ENCODE measurements at places on chromosomes 1 and 21.

DNA sequence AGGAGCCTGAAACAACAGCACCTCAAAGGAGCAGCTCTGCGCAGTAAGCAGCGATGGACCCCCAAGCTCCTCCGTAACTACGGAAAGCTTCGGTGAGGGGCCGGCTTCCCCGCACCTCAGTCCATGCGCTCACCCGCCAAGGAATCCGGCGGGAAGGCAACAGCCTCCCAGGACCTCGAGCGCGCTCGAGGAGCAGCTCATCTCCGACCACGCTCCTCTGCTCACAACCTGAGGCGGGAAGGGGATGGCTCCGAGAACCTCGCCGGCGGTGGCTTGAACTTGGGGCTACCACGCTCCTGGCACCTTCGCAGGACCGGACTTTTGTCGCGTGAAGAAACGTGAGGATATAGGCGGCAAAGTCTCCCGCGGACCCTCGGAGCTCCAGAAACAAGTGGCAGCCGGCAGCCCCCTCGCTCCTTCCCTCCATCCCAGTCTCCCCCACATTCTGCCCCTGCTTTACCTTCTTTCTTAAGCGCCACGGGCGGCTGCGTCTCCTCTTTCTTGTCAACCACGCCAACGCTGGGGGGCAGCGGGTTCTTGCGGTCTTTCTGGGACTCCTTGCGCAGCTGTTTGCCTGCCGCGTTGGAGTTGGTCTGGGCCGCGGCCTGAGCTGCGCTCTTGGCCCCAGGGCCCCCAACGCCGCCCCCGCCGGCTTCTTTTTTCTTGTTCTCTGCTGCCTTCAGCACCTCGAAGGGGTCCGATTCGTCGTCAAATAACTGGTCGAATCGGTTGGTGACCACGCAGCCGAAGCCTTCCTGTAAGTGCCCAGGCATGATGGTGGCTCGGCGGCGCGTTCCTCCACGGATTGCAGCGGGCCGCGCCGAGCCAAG is 459 bp downstream of the SERBP1 start:
- DNase-seq, result peak; percentile 14

DNA sequence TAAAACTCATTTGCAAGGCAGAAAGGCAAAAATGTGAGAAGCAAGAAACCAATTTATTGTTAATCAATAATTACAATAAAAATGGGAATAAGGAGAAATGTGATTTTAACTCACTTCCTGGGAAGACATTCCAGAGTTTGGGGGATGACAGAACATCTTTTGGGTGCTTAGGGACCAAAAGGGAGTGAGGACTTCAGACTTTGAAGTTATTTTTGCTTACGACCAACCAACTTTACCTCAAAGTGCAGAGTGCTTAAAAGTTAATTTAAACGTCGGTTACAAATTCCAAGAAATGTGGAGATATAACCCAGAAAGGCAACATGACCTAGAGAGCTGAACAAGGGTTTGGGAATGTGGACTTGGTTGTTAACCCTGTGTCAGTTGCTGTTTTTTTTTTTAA is 234.5 kb upstream of the C1orf105 start:
- DNase-seq, result no peak

GRCh38 chr1:83574791-83575190 is 424.1 kb downstream of the TTLL7 start:
- no peak for DNase-seq

- no peak for DNase-seq
These were observed 34.9 kb upstream of the LYPLAL1 start for GRCh38 chr1:219138747-219139146.

- no peak for DNase-seq
These were observed 179.0 kb downstream of the DSCAM start for GRCh38 chr21:40667967-40668366.

DNA sequence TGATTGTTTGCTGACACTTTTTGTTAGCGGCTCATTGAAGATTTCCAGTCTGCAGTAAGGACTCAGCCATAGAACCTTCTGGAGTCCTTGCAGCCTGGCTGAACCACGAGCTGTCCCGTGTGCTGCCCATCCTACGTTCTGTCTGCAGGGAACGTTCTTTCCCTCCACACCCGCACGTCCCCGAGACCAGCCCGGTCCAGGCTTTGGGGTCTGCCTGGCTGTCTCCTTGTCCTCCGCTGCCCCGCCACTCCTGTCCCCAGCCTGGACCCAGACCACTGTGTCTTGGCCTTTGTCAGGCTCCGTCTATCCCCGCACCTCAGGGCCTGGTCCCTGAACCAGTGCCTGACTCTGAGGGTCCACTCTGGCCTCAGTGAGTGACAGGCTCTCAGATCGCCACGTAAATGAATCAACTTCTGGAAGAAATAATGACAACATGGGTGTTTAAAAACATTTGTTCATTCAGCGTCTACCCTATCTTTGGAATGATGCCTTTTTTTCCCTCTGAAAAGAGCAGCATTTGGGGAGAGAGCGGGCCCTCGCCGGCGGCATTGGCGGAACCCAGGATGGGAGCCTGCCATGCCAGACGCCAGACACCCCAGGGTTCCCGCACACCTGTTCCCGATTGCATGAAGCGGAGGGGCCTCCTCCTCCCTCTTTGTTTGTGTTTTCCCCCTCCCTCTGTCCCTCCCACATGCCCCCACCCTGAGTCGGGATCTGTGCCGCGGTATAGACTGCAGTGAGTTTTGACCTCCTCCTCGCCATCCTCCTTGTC is 43.9 kb upstream of the C1orf174 start:
- DNase-seq, result no peak

DNA sequence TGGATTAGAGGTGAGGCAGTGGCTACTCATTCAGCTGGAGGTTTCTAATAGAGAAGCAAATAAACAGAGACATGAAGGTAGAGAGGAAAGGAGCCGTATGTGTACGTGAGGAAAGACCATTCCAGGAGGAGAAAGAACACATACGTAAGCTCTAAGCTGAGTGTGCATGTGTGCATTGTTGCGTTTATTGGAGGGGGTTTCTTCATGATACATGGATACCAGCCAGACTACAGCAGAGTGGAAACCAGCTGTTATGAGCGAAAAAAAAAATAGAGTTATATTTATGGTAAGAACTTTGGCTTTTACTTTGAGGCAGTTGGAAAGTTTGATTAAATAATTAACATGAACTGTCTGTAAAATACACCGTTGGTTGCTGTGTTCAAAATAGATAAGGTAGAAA is 173.4 kb upstream of the RGS18 start:
- no peak for DNase-seq

GRCh38 chr1:43933386-43934100 is at the start of gene ARTN:
Gene ARTN, plus strand, starts transcription at chr1:43933801. Its CDS starts 1,856 bp downstream, at chr1:43935657.
- DNase-seq, result peak; percentile 25

GRCh38 chr1:192530254-192530653 is 45.3 kb upstream of the RGS1 start:
- peak; percentile 9 for DNase-seq

DNA sequence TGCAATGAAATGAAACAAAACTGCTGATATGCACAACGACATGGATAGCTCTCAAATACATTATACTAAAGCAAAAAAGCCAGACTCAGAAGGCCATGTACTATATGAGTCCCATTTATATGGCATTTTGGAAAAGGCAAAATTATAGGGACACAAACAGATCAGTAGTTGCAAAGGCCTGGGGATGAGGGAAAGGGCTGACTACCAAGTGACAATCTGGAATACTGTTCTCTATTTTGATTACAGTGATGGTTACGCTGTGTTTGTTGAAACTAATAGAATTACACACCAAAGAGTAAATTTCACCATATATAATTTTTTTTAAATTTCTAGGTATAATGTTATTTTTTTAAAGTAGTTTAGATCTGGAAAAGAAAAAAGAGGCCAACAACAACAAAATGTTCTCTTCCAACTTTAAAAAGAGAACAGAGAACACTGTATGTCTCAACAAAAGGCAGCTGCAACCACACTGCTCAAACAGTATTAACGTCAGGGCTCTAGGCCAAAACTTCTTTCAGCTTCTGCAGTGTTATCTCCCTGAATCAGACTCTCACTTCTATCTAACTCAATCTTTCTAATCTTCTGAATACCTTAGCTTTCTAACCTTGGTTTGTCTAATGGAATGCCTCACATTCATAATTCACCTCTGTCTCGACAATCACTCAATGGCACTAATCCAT is 75.8 kb downstream of the FOXJ3 start:
- no peak for DNase-seq

GRCh38 chr1:60265560-60266535 is 192.3 kb upstream of the C1orf87 start:
- no peak for DNase-seq

DNA sequence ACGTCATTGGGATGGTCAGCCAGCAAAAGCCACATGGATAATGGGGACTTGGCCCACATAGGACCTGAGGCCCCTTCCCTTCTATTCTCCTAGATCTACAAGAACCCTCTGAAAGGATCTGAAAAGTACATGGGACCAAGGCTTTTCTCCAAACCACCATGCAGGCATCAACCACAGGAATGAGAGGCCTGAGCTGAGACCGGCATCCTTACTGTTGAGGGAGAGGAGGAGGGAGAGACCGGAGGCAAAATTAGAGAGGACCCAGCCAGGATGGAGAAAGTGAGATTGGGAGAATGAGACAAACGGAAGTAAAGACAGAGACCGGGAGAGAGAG is 281.7 kb downstream of the RRAGC start:
- DNase-seq, result no peak

DNA sequence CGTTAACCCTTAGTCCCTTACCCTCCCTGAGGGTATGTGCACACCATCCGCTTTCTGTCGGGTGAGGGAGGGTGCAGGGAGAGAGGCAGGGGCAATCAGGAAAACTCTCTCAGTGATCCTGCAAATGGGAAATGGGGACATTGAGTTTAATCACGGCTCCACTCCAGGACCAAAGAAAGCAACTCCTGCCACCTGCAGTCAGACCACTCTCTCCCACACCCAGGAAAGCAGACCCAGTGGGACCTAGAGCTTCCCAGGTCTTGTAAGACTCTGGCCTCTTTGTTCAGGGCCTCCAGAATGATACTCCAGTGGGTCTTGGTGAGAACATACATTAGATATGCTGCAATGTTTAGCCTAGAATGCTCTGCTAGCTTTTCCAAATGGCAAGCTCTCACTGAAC is 71.5 kb downstream of the GNG12 start:
- DNase-seq, result no peak

GRCh38 chr1:22708777-22709176 is 1.9 kb upstream of the EPHB2 start:
- no peak for DNase-seq

DNA sequence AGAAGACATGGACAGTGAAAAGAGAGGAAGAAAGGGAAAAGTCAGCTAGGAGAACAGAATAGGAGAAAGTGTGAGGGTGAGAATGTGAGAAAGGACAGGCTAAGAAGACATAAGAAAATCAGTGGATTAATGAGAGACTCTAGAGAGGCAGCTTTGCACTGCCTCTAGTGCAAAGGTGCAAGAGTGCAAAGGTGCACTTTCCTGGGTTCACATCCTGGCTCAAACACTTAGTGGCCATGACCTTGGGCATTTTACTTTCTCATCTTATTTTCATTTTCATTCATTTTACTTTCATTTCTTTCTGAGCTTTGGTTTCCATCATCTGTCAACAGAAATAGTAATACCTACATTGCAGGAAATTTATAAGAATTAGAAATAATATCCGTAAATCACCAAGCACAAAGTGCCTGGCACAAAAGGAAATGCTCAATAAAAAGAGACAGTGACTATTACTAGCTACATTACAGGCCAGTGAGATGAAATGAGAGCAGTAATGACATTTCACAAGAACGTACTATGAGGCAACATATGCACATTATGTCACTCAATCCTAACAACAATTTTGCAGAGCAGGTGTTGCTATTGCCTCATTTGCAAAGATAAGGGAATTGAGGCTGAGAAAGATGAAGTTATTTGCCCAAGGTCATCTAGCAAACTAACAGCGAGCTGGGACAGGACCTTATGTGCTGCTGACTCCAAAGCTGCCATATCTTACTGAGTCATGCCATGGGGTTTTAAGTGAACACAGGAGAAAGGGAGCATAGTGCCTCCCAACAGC is 107.0 kb upstream of the TLR5 start:
- DNase-seq, result no peak

DNA sequence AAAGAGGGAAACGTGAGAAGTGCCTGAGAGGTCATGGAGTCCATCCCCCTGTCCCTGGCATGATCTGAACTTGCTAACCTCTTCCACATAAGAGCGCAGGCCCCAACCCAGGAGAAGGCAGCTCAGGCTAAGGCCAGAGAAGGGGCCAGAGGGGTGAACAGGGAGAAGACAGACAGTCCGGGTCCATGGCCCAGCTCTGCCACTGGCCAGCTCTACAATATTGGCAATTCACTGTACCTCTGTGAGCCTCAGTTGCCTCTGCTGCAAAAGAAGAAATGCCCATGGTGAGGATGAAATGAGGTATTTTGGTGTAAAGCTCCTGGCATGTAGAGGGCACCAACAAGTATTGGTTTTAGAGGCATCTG is 72.3 kb downstream of the CAMK2N1 start:
- no peak for DNase-seq

GRCh38 chr1:12505231-12505630 is 112.8 kb downstream of the DHRS3 start:
- no peak for DNase-seq

- peak; percentile 25 for DNase-seq
These were observed 7.6 kb downstream of the GNB1 start for GRCh38 chr1:1883092-1883873.

DNA sequence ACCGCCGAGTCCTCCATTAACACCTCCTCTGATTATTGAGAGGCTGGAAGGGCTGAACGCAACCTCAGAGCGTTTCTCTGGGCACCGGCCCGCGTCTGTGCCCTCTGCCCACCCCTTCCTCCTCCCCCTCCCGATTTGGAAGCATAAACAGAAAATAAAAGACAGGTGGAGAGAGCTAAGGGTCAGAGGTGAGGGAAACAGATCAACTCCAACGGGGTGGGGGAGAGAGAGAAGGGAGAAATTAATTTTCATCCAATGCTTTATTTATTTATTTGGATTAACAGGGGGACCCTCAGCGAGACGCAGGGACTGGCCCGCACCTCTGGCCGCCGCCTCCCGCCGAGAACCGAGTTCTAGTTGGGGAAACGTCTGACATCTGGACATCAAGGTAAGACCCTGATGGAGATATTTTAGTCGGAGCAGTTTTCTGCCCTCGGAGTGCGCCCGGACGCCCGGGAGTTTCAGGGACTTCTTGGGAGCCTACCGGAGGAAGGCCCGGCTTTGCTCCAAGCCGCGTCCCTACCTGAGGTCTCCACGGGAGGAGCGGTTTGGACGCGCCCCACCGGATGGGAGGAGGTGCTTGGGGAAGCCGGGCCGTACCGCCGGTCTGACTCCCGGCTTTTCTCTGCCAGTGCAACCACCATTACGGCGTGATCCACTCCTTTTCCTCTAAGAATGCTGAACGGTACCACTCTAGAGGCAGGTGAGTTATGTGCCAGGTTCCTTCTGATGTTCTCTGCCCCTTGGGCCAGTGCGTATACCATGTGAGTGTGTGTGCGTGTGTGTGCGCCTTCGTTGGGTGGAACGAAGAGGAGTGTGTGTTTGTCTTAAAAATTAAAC is 5.1 kb upstream of the LHX9 start:
- DNase-seq, result peak; percentile 29

GRCh38 chr1:30751830-30752650 is 5.5 kb downstream of the LAPTM5 start:
- DNase-seq, result no peak
